B cell (primary cell): ENCODE measurements at places on chromosomes 5 and 9. TPM values are rescaled to one million over a fixed set of nuclear protein-coding genes. Genes with fewer than 3 reads are reported as not detected.

GRCh38 chr5:146606893-146607292 lies 90.9 kb upstream of the GPR151 start:
- no peak overlapping the region for H3K27ac ChIP-seq
- H3K4me3 ChIP-seq = no peak overlapping the region
- H3K4me1 ChIP-seq = no peaks in the 10 kb centered on the region
- DNase-seq = no peak

GRCh38 chr5:112906637-112907036 lies 15.4 kb downstream of the REEP5 start:
- no peak overlapping the region for H3K4me3 ChIP-seq
- H3K27me3 ChIP-seq = no peaks in the 10 kb centered on the region
- H3K36me3 ChIP-seq = peaks cover 6% of the 10 kb centered on the region
- peak overlapping the region; percentile 27 for H3K27ac ChIP-seq

- DNase-seq = no peak
- no peaks in the 10 kb centered on the region for H3K27me3 ChIP-seq
- H3K27ac ChIP-seq = no peak overlapping the region
- no peaks in the 10 kb centered on the region for H3K36me3 ChIP-seq
Observed at GRCh38 chr9:28668158-28668557, 1094.9 kb upstream of the C9orf72 start.

PAEP gene
- total RNA-seq = not detected in 2 replicates
